IMR-90 (cell line): ENCODE measurements at places on chromosomes 4 and X.

DNA sequence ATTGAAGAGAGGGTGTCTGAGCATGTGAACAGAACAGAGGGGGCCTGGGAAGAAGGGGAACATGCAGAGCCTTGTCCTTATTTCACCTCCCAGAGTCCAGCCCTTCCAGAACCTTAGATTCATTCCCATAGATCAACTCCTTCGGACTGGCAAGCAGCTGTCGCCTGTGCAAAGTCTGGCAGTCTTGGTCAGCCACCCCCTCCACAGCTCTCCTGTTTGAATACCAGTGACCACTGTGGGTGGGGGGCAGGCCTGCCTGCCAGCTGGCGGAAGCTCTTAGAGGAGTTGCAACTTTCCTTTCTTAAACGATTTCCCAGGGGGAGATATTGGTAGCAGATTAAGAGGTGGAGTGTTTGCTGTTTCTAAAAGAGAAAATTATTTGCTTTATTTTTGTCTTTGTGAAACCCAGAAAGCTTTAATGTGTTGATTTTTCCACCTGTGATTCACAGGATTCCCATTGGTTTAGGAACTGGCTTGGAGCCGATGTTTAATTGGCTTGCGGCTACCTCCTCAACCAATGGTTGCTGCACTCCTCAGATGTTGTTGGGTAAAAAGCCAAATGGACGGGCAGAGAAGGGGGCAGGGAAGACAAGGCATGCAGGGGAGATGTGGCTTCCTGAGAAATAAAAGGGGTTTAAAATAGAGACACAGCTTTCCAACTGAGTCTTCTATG is 62.2 kb upstream of the PRPS1 start:
- peak; percentile 70 for DNase-seq

GRCh38 chr4:141375855-141376254 is 155.2 kb downstream of the ZNF330 start:
- peak; percentile 93 for DNase-seq

DNA sequence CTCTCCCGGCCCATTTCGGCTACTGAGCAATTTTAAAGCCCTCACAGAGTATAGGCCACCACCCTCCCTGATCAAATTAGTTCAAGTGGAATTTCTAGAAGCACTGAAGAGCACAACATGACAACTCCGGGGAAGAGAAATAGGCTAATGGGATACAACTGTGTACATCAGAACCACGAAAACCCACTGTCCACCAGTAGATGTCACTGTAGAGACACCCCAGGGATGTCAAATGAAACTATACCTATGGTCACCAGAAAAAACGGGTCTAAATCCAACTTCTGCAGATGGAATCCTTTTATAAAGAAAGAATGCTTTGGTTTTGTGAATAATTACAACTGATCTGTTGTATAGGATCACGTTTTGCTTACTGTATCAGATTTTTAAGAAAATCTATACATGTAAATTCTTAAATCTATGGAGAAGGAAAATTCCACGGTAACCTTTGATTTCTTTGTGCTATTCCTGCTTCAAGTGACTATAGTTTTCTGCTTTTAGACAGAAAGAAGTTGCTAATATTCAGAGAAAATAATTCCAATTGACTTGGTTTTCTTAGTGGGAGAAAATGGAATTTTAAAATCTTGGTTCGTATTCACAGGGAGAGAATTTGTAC is 29.5 kb upstream of the MAP3K15 start:
- peak; percentile 70 for DNase-seq

DNA sequence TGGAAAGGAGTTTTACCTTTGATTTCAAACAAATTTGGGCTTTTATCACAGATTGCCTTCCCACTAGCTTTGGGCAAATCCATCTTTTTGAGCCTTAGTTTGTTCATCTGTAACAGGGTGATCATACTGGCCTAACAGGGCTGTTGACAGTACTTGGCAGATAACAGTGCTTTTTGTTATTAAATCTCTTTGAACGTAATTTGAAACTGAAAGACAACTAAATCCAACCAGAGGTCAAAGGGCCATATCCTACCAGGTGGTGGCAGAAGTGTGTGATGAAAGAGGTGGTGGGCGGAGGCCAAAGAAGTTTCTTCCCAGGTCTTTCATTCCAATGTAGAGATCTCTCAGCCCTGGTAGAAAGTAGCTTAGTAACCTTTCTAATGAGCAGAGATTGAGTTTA is 35.2 kb upstream of the TADA2B start:
- DNase-seq: peak; percentile 36

- DNase-seq: no peak
Observed at GRCh38 chrX:4638036-4638435, 924.6 kb upstream of the PRKX start.

DNA sequence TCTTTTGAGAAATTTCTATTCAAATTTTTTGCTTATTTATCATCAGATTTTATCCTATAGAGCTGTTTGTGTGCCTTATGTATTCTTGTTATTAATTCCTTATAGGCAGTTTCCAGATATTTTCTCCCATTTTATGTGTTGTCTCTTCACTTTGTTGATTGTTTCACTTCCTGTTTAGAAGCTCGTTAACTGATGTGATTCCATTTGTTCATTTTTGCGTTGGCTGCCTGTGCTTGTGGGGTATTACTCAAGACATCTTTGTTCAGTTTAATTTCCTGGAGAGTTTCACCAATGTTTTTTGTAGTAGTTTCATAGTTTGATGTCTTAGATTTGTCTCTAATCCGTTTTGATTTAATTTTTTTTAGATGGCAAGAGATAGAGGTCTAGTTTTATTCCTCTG is 14.6 kb downstream of the ZNF718 start:
- no peak for DNase-seq

DNA sequence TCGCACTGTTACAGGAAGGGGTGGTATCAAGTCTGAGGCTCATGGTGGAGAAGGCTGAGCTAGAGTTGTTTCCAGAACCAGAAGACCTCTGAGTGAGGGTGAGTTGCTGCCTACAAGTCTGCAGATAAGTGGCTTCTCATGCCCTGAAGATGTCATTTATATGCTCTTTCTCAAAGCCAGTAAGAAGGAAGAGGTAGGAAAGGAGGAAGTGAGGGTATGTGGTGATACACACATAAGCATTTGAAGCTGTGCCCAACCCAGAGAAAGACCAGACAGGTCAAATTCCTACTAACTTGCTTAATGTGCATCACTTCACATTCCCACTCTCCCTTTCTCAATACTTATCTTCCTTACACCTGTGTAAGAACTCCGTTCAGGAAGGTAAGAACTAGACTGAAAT is at the start of gene PPBP:
Gene PPBP, minus strand, starts transcription at position 130 of the 400 bp plus-strand sequence. Its CDS starts 87 bp downstream, at position 43.
- no peak for DNase-seq

DNA sequence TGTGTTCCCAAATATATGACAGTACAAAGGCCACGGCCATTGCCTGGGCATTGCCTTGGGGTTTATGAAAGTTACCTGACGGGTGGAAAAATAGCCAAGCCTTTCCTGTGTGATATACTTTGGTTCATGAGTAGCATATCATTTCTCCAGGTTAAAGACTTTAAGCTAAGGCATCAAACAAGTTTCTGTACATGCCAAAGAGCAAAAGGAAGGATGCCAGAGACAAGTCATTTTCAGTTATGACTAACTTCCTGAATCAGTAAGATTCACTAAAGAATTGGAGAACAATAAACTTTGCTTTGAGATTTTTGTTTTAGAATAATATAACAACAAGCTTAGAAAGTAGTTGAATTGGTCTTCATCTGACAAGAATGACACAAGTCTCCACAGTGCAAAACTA is 9.7 kb upstream of the GUF1 start:
- DNase-seq: no peak
